Dorsolateral prefrontal cortex (tissue), 122 donors: ENCODE measurements at places on chromosomes 1 and 21. TPM values are rescaled to one million over a fixed set of nuclear protein-coding genes. Genes with fewer than 3 reads are reported as not detected.

Gene LEMD1
- 1.3 TPM for total RNA-seq

Gene TTC22
- 1.0 TPM for total RNA-seq

Gene NCF2
- total RNA-seq = 2.0 TPM

Gene SLC1A7
- 0.33 TPM for total RNA-seq

Gene ASAP3
- 27.3 TPM for total RNA-seq

Gene CRB1
- 23.3 TPM for total RNA-seq

Gene CD1B
- total RNA-seq = not detected

Gene EPHA8
- 2.3 TPM for total RNA-seq

Gene CLDN17
- total RNA-seq = not detected

Gene PSEN2
- total RNA-seq = 22.3 TPM

DNA sequence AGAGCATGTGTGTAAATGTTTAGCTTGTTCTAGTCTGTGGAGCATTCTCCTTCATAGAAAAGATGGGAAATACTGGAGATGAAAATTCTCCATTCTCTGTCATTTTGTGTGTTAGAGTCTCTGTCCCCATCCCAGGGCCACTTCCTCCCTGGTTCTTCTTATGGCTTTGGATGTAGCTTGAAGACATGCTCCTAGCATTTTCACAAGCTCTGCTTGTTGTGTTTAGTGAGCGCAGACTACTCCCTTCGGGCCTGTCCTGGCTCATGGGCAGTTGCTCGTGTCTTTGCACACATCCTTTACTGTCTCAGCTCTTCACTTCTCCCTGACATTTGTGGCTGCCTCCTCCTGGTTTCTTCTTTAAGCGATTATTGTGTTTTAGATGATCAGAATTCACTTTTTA lies 30.4 kb downstream of the MAPKAPK2 start:
- no peak for DNase-seq

DNA sequence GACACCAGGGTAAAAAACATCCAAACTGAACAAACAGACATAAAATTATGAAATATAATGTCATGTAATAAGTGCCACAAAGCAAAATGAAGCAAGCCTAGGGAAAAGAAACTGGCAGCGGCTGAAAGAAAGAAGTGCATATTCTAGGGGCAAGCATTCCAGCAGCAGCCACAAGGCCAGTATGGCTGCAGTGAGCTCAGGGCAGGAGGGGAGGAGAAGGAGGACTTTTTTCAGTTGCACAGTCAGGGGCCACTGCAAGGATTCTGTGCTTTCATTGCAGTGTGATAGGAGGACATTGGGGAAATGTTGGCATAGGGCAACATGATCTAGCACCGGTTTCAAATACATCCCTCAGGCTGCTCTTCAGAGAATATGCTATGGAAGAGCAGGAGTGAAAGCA lies 263.8 kb downstream of the NEGR1 start:
- DNase-seq = no peak

DNA sequence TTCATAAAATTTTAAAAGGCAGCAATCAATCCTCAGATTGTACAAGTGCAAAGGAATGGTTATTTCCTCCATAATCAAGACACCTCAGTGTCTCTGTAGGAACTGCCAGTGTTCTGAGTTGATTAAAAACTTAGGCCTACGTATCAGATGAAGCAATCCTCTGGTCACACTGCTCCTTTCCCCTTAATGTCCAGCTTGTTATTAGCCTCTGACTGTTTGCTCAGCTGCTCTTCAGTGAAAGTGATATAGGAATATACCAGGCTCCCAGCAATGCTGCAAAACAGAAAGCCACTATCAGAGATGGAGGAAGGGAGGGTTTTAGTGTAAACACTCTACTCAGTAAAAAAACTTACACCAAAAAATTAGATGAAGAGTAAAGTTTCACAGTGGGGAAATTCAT lies 49.8 kb downstream of the SLC35D1 start:
- DNase-seq = no peak

GRCh38 chr1:169048043-169048442 lies 58.4 kb upstream of the ATP1B1 start:
- DNase-seq = no peak

GRCh38 chr1:3584915-3585314 lies 26.4 kb downstream of the MEGF6 start:
- no peak for DNase-seq

DNA sequence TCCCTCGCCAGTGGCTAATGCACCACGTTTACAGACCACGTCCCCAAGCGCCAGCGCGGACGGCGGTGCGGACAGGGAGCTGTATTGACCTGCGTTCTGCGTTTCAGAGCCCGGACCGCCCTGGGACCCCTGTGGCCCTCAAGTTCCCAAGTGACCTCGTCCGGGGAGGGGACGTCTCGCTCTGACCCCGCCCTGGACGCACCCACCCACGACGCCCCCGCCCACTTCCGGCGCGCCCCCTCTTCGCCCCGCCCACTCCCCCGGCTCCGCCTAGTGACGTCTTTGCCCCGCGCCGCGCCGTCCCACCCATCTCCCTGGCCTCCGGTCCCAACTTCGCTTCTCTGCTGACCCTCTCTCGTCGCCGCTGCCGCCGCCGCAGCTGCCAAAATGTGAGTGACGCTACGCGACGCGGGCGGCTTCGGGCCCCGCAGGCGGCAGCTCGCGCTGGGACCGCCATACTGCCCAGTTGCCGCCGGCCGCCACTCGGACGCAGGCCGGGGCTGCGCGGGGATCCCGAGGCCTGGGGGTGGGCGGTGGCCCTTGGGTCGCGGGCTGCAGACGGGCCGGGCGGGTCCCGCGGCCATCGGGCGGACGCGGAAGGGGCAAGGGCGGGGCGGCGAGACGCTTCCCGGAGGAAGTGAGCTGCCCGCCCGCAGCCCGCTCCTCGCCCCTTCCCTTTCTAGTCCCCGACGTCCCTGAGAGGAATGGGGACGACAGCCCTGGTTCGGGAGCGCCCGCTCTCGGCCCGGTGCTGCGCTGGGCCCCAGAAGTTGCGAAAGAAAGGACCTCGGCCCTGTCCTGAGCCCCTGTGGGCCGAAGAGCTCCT lies at the start of gene VAMP3:
Gene VAMP3, plus strand, starts transcription at position 300 of the 826 bp plus-strand sequence. Its CDS starts 88 bp downstream, at position 388.
- peak; percentile 86 for DNase-seq

GRCh38 chr1:64898107-64898861 lies 68.1 kb downstream of the JAK1 start:
- no peak for DNase-seq

- DNase-seq = no peak
These were observed 1.1 kb downstream of the MGST3 start for GRCh38 chr1:165632152-165632469.

DNA sequence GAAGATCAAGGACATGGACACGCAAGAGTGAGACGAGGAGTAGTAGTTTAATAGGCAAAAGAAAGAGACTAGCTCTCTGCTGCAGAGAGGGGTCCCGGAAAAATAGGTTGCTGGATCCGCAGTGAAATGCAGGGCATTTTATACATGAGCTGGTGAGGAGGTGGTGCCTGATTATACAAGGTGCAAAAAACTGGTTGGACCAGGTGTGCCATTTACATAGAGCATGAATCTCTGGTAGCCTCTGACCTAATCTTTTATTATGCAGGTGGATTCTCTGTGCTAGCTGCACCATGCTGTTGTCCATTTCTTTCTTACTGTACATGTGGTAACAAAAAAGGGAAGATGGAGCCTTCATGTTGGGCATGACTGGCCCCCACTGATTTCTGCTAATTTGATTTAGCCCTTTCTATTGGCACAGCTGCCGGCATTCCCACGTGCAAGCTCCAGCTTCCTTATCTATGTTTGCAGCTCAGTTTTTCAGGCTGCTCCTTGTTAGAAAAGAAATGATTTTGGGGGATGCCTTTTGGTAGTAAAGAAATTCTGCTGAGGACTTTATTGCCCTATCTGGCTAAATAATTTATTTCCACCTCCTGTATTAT lies 548.1 kb downstream of the BRINP3 start:
- no peak for DNase-seq

- no peak for DNase-seq
These were observed 28.5 kb upstream of the C1orf174 start for GRCh38 chr1:3928586-3928985.

- DNase-seq = no peak
These were observed 31.9 kb downstream of the SNX7 start for GRCh38 chr1:98693385-98693784.

- no peak for DNase-seq
These were observed 750.9 kb upstream of the B3GALT2 start for GRCh38 chr1:193937308-193937707.

DNA sequence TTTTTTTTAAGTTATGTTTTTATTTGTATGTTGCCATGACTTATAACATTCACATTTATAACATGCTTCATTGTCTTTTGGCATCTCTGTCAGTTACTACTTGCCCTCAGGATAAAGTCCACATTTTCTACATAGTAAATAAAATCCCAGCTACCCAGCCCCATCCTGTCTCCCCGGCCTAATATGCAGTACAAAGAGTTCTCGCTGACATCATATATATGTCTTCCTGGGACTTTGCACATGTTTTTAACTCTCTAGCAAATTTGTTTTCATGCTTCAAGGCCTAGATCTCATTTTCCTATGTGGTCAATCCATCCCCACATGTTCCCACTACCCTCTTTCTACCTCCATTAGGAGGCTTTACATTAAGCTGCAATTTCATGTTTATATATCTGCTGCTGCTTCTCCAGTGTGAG lies 33.0 kb upstream of the IVNS1ABP start:
- no peak for DNase-seq

GRCh38 chr1:62436039-62436465 lies 797 bp upstream of the USP1 start:
- DNase-seq = peak; percentile 96

DNA sequence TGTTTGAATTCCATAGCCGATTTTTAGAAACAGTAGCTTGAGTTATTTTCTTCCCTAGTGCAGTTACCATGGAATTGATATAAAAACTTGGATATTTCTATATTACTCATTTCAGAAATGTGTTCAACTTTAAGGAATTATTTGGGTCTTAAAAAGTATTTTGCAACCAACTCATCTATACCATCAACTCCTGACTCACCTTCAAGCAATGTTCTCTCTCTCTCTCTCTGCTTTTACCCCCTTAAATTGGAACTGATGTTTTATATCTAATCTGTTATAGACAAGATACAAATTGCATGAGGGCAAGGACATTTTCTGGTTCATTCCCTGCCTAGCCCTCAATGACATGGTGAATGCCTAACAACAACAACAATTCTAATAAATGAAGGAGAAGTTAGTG lies 214.7 kb upstream of the NRIP1 start:
- DNase-seq = no peak

- no peak for DNase-seq
These were observed 5.3 kb upstream of the MROH9 start for GRCh38 chr1:170929835-170930554.

DNA sequence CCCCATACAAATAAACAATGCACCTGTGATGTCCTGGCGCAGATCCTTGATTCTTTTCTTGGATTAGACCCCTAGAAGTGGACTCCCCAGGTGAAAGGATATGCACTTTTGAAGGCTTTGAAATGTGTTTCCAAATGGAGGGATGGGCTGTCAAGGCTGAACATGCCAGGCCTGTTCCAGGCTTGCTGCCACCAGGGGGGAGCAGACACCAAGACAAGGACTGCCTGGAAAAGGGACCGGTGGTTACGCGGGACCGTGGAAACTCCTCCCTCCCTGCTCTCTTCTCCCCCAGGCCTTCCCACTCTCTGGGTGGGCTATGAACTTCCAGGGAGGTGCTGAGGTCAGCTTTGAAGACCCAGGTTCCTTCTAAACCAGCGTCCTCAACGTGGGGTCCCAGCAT lies 12.7 kb downstream of the C1QB start:
- no peak for DNase-seq

DNA sequence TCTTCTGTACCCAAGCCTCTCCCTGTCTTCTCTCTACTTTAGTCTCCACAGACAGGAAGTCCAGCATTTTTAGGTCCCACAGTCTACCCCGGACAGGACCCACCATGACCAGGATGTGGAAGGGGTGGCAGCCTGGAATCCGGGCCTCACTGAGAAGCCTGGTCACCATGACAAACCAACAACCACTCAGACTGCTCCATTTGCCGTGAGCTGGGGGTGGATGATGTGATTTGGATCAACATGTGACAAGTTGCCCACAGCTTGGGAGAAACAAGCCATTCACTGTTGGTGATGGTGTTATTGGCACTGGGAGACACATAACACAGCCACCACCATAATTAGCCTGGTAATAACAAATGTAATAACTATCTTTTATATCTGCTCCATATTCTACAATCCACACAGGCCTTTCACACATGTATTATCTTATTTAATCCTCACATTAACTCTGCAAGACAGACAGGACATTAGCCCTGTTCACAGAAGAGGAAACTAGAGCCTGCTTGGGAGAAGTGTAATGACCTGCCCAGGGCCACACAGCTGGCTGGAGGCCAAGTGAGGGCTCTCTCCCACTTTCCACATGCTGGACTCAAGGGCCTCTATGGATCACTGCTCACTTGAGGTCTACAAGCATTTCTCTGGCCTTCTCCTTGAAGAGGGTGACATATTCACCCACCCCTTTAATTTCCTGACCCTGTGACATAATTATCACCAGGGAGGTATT lies 22.9 kb downstream of the MEF2D start:
- no peak for DNase-seq

DNA sequence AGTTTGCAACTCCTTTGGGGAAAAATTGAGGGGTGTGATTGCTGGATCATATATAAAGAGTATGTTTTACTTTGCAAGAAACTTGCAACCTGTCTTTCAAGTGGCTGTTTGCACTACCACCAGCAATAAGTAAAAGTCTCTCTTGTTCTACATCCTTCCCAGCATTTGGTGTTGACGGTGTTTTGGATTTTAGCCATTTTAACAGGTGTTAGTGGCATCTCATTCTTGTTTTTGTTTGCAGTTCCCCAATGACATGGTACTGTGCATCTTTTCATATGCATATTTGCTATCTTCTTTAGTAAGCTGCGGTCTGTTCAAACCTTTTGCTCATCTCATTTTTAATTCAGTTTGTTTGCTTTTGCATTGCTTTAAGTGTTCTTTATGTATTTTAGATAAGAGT lies 535.5 kb downstream of the LRRIQ3 start:
- DNase-seq = no peak

- no peak for DNase-seq
These were observed 91.6 kb downstream of the LRRC8C start for GRCh38 chr1:89724369-89725010.
